Mucosa of descending colon (tissue), 3 donors: ENCODE measurements at places on chromosomes 7 and 10. TPM values are rescaled to one million over a fixed set of nuclear protein-coding genes. Genes with fewer than 3 reads are reported as not detected.

The GPR15LG gene
- total RNA-seq, result 467 TPM

The HIPK2 gene
- 63.6 TPM for total RNA-seq

The KIF11 gene
- total RNA-seq, result 1.7 TPM

The ZRANB1 gene
- 9.9 TPM for total RNA-seq

The NPTX2 gene
- 15.5 TPM for total RNA-seq

The HOXA3 gene
- total RNA-seq, result 38.1 TPM

- peak; percentile 55 for DNase-seq
Measured at GRCh38 chr7:71486856-71487628, 355.1 kb downstream of the GALNT17 start.

- no peak for DNase-seq
Measured at GRCh38 chr7:2645274-2645868, 13.6 kb downstream of the TTYH3 start.

DNA sequence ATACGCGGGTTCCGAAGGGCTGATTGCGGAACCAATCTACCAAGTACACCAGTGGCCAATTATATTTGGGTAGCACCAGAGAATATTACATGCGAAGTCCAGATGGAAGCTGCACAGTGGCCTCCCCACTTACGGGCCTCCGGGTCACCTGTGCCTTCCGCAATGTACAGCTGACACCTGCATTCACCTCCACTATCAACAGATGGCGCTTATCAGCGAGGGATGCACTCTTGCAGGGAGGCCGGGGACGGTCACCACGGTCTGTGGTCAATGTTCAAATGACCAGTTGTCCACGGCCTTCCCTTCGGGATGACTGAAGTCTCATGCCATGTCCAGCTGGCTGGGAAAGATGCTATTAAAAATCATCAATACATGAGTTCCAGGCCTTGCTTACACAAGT, 47.6 kb downstream of the SLIT1 start:
- peak; percentile 39 for DNase-seq

DNA sequence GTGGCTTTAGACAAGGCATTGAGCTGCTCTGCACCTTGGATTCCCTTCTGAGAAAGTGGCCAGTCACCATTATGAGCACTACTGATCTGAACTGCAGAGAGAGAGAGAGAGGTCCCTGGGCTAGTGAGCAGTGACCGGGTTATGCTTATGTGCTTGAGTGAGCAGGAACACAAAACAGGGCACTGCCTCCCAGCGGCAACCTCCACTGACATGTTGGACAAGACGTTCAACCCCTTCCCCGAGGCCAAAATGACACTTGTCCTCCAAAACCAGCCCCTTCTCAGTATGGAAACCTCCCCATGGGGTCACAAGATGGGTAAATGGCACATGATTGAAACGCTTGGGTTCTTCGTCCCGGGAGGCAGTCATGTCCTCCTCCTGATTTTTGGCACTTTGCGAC, 339.4 kb upstream of the ZMIZ1 start:
- no peak for DNase-seq

DNA sequence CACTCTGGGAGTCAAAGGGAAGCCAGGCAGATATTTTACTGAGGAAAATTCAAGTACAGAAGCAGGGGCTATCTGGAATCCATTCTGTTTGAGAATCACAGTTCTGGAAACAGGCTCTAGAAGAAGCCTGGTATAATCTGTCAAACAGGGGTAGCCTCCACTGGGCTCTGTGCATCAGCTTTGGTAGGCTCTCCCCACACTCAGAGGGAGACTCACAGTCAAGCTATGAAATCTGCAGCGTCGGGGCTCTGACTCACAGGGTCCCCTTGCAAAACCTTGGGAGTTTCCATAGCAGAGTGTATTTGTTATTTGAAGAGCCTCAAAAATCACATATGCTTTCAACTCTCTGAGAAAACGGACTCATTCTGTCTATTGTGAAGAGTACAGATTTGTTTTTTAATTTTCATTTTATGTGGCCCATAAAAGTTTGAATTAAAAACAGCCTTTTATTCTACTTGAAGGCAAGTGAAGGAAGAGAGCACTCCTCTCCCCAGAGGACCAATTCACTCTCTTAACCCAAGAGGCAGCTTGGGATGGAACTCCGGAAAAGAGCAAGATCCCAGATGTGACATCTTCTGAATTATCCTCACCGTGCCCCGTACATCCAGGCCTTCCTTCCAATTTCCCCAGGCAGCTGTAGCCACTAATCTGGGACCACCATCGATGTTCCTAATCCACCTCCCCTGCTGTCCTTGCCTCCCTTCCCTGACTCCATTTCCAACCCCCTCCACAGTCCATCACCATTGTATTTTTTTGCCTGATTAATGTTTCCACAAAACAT, 590.9 kb upstream of the MGMT start:
- DNase-seq, result no peak

DNA sequence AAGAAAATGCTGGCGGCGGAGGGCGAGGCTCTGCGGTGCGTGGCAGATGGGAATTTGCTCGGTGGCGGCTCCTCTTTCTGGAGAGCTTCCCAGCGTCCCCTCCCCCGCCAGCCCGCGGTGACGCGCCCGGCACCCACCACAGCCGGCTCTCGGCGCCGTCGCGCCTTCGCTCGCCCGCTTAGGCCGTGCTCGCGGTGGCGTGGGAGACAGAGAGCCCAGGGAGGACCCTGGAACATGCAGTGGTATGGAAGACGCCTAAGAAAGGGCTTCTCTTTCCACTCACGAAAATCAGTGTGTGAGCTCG, 576 bp upstream of the CSGALNACT2 start:
- DNase-seq, result peak; percentile 63

DNA sequence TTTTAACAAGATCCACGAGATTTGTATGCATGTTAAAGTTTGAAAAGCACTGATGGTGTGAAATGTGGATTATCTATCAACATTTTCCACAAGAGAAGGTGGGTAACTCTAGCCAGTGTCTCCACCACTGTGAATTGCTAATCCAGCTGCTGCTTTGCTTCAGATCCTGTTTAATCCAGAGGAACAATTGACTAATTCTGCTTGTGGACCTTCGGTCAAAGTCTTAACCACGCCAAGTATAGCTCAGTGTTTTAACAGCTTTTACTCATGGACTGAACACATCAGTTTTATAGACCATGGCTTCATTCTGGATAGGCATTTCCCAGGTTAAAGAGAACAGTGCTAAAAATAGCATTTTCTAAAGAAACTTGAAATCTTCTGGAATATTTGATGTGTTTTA, 23.5 kb downstream of the ADK start:
- no peak for DNase-seq

GRCh38 chr7:101099969-101100781, 14.9 kb downstream of the TRIM56 start:
- peak; percentile 87 for DNase-seq

GRCh38 chr10:8052341-8052955, 2.0 kb upstream of the GATA3 start:
- DNase-seq, result no peak

DNA sequence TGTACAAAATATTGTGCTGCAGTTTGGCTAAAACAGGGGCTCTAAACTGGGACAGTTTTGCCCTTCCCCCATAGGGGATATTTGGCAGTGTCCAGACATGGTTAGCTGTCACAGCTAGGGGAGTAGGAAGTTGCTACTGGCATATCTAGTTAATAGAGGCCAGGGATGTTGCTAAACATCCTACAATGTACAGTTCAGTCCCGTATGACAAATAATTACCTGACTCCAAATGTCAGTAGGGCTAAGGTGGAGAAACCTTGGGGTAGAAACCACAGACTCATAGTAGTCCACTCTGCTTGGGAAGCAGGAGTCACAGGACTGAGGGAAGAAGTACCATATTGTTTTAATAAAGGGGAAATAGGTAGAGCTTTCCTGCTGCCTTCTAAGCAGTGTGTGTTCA, 39.8 kb downstream of the WBP1L start:
- DNase-seq, result no peak

DNA sequence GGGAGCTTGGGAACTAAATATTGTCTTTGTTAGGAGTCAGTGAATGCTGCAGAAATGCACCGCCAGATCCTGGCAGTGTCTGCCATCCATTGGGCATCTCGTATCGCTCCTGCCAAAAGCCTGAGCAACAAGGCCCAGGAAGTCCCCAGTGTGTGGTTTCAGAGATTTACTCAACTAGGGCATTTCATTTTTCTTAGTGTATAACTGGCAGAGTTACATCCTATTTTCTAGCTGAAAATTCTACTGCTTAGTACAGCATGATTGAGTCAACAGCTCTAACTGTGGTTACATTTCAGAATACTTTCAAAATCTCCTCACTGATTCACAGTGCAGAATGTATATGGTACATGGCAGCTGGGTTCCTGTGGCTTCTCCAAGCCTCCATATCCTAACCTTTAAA, 95.8 kb upstream of the CREB5 start:
- DNase-seq, result no peak

DNA sequence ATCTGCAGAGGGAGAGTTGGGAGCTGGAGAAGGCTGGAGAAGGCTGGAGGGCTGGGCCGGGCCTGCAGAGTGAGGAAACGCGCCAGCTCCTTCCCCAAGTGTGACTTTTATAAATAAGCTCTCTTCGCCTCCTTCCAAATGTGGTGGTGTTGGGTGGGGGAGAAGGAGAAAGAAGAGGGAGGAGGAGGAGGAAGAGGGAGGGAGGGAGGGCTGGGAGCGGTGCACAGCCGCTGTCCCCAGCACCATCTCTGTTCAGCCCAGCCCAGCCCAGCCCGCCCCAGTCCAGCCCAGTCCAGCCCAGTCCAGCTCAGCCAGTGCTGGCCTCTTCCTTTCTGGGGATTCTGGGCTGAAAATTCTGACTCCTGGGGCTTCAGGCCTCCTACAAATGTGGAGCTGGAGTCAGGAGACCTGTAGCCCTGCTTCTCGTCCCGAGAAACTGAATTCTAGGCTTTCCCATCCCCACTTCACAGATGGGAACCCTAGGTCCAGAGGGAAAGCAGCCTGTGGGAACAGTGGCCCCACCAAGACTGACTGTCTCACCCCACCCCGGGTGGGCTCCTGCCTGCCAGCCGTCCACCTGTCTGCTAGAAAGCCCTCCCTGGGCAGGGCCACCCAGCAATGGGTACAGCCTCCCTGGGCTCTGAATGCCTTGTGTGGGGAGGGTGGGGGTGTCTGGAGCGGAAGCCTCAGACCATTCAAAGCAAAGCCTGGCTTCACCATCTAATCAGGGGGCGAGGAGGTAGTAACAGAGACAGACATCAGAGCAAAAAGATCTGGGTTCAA, 2.3 kb downstream of the STX1A start:
- no peak for DNase-seq

- DNase-seq, result peak; percentile 67
Measured at GRCh38 chr10:103917302-103918052, 507 bp downstream of the STN1 start.

- DNase-seq, result no peak
Measured at GRCh38 chr10:126085806-126086205, 189.4 kb downstream of the FANK1 start.

- DNase-seq, result no peak
Measured at GRCh38 chr7:907158-907980, 31.0 kb downstream of the GET4 start.

- no peak for DNase-seq
Measured at GRCh38 chr10:92829042-92829785, 19.1 kb upstream of the EXOC6 start.

DNA sequence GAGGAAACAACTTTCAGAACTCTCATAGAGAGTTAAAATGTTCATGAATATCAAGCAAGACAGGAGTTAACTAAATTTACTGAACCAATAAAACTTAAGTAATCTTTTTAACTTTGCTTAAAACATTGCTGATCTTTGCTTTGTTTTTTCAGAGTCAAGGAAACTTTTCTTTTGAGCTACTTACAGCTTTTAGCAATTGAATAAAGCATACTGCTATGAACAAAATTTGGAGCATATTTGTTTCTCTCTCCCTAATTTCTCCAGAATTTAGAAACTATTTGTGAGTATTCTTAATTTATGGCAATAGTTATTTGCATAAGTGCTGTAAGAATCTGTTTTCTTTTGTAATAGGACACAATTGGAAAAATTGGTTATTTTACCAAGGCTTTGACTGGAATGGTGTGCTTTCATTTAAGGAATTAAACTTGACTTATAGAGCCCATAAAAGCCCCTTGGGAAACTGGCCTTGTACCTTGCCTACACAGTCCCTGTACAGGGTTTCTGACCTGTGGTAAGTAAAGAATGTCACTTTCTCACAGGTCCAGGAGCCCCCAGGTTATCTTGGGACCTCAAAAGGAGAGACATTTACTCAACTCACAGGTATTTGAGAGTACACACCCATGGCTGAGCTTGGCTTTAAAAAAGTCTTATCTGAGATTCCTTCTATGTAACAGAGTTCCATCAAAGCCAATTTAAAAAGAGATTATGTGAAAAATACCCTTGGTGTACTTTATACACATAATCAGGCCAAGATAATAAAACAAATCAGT, 23.3 kb upstream of the KIAA1549 start:
- no peak for DNase-seq

- DNase-seq, result peak; percentile 64
Measured at GRCh38 chr10:103145860-103146466, 47.1 kb downstream of the NT5C2 start.

- DNase-seq, result no peak
Measured at GRCh38 chr10:9060314-9060713, 1005.8 kb downstream of the GATA3 start.

DNA sequence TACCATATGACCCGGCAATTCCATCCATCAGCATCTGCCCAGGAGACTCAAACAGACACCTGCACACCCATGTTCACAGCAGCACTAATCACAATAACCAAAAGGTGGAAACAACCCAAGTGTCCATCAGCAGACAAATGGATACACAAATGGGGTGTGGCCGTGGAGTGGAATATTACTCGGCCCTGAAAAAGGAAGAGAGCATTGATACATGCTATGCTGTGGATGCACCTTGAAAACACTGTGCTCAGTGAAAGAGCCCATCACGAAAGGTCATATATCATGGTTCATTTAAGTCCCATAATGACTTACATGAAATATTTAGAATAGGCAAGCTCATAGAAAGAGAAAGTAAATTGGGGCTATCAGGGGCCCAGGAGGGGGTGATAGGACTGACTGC, 57.5 kb upstream of the DNAAF5 start:
- DNase-seq, result no peak

- DNase-seq, result no peak
Measured at GRCh38 chr7:103640031-103640779, 194.2 kb upstream of the SLC26A5 start.

DNA sequence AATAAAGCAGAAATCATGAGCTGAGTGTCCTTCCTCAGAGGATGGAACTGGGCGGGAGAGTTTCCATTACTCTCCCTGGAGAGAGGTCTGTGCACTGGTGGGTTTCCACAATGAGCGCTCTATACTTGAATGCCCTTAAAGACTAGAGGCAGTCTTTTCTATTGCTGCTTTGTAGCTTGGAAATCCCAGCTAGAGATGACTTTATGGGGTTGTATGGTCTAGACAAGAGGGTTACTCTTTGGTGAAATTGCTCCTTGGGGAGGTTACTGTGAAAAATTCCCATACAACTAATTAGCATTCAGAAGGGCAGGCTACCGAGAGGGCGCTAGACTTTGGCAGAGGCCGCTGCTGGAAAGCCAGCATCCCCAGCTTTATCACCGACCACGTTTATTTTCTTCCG, 136.8 kb downstream of the TAX1BP1 start:
- no peak for DNase-seq

GRCh38 chr10:122699796-122700455, at the start of gene C10orf120:
TSS of gene C10orf120 (minus strand) at chr10:122699846. CDS start at chr10:122699790, 56 bp downstream.
- no peak for DNase-seq
